Activated CD4-positive, alpha-beta T cell treated with anti-CD3 and anti-CD28 coated beads, Interleukin-2, Interleukin-4, amounts not matched to agents 100 ng/mL and 50 ng/mL, durations not matched to agents 16 hours and 8 hours (primary cell): ENCODE measurements at places on chromosomes 2 and 18.

GRCh38 chr2:26922405-26923188 is 47.8 kb upstream of the MAPRE3 start:
- DNase-seq: peak; percentile 26

DNA sequence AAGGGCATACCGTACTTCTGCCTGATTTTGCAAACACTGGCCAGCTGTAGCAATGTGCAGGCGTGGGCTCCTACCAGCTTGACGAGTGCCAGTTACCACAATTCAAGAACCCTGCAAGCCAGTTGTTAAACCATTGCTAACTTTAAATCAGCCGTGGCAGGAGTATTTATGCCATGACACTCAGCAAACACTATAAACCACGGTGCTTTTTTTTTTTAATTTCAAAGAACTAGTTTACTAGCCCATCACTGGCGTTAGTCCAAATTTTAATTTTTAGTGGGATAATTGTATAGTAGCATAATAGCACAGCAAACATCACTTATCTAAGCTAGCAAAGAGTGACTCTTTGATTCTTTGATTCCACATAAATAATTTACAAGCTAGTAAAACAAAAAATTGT is 111.1 kb downstream of the COL4A4 start:
- DNase-seq: no peak

DNA sequence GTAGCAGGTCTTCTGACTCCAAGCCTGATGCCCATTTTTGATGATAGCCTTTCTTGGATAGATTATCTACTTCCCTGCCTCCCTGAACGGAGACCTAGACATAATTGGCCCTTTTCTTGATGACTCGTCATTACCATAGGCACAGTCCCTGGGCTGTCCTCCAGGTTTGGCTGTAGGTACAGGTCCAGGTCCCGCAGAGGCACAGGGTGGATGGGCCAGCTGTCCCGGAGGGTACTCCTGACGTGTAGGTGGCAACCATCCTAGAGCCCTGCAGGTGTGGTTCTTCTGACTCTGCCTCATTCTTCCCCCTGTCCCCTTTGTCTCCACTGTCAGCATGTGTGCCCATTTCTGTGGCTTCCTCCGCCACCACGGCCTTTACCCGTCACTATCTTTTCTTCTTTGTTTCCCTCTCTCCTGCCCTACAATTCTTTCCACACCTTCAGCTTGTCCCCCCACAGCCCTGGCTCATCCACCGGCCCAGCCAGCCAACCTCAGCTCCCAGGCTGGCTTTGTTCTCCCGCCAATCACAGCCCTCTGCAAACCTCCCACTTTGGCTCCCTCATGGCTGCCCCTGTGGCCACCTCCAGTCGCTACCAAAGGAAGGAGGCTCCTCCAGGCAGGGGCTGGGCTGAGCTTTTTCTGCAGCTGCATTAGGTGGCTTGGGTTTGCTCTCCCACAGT is 102.8 kb downstream of the SMAD7 start:
- no peak for DNase-seq

- no peak for DNase-seq
Measured at GRCh38 chr2:159773886-159774285, 24.1 kb downstream of the CD302 start.

DNA sequence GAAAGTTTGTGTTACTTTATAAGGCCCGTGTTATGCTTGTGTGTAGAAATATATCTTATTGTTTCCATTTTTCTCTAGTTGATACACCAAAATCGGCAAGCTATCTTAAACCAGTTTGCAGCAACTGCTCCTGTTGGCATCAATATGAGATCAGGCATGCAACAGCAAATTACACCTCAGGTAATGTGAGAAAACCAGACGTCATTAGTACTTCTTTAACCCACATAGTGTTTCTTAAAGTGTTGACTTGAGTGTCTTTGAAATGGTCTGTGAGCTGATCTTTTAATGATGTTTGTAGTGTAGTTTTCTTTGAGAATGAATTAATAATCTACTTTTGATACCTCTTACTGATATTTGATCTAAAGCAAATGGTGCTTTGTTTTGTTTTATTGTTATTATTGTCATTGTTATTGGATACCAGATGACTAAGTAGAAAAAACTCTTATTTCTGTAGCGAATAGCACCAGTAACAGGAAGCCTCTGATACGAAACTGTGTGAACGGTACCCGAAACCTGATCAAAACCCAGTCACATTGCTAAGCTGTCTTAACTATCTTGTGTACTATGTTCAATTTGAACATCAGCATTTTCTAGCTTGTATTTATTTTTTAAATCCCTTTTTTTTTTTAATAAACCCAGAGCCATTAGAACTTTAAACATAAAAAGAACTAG is 53.7 kb downstream of the PTRHD1 start:
- DNase-seq: no peak

DNA sequence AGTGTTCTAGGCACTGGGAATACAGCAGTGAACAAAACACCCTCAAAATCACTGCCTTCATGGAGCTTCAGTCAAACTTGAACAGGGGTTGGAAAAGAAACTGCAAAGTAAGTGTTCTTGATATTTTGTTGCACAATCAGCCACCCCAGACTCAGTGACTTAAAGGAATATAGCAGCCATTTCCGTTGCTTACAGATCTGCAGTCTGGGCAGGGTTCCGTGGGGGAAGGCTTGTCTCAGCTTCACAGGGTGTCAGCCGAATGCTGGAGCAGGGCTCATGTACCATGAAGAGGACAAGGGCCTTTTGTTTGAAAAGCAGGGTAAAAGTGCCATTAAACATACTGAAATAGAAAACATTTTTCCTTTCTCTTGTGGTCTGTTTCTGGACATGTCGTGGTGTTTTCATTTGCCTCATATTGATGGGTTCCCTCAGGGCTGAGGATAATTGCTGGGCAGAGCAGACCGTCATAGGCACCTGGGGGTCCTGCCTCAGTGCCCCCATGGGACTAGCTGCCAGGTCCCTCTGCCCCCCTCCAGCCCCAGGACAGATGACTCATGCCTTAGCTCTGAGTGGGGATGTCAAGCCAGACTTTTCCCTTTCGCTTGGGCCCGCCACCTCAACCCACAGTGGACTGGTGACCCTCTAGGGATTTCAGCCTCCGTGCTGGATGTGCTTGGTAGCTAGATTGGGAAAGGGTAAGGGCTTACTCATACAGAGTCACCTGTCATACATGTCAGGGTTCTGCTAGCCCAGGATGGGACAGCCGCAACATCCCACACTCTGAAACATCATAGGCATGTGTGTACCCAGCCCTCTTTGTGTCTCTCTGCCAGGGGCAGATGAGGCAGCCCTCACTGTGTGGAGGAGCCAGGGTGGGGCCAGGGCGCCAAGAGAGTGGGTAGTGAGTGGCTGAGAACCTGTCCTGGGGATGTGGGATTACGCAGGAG is 96.5 kb downstream of the PTPRM start:
- DNase-seq: no peak

- no peak for DNase-seq
Measured at GRCh38 chr18:61731693-61732376, 161.0 kb downstream of the RNF152 start.

GRCh38 chr18:26756556-26756955 is 109.0 kb downstream of the AQP4 start:
- DNase-seq: no peak

DNA sequence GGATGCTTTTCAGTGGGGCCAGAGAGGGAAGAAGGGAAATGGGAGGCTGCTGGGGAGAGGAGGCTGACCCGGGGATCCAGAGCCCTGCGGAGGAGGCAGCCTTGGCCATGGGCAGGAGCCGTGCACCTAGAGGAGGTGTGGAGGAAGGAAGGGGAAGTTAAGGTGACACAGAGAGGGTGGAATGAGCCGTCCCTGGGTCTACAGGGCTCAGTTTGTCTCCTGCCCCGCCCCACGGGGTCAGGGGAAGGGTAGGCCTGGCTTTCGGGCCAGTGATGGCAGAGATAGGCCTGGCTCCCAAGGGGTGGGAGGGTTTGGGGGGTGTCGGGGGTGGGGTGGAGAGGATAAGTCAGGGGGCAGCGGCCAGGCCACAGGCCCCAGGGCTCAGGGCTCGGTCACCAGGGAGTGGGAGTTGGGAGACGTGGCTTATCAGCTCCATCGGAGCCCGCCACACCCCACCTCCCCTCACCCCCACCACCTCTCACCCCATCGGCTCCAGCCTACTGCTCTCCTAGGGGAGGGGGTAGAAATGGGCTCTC is 39.5 kb upstream of the NOTO start:
- DNase-seq: no peak

DNA sequence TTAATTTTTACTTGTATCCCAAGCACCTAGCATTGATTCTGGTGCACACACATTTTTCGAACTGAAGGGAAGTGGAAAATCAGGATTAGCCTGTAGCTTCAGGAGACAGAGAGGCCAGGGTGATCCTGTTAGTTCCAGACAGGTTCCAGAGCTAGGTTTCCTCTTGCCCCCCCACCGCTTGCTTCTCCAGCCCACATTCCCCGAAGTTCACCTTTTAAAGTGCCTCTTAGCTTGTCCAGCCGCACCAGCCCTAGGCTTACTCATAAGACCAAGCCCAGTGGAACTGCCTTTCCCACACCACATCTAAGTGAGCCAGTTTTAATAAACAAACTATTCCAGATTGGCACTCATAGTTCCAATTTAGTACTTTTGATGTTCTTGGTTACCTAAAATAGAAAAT is 898.6 kb upstream of the KLHL29 start:
- DNase-seq: no peak

- DNase-seq: no peak
Measured at GRCh38 chr18:73007195-73007914, 139.6 kb upstream of the NETO1 start.

- DNase-seq: no peak
Measured at GRCh38 chr2:225040142-225040541, 2.1 kb downstream of the DOCK10 start.

- no peak for DNase-seq
Measured at GRCh38 chr18:55861266-55861665, 273.3 kb upstream of the TCF4 start.

DNA sequence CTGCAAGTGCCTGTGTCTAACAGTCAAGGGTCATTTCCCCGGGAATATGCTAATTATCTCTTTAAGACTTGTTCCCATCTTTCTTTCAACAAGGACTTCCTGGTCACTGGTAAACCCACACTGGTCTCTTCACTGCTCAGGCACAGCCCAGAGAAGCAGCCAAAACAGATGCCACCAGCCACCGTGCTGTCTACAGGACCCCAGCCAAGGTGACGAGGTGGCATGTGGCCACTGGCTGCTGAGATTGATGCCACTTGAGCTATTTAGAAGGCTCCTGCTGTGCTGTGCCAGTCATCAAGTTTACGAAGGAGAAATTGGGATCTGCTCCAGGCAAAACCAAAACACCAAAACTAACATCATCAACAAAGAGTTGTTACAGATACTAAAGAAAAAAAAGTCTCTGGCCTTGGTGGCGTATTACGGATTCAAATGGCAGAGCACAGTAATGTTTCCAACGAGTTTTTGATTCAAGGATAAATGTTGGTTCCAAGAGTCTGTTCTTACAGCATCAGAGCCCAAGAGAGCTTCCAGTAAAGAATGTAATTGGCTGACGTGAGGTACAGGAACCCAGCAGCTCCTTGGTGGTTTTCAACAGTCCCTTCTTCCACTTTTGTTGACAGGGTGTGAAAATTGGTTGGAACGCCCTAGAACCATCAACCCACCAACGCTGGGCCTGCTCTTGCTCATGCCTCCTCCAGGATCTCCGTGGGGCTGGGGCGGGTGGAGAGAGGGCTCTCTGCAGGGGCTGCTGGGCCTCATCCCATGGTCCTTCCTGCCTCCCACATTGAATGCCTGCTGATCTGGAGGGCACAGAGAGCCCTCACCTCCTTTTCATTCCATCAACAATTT is 63.7 kb upstream of the ZCCHC2 start:
- DNase-seq: no peak
